ENCODE measurements at places on chromosomes 7 and 10.
A peak's percentile ranks its signal among the peaks of the same experiment; 100 is the strongest.

DNA sequence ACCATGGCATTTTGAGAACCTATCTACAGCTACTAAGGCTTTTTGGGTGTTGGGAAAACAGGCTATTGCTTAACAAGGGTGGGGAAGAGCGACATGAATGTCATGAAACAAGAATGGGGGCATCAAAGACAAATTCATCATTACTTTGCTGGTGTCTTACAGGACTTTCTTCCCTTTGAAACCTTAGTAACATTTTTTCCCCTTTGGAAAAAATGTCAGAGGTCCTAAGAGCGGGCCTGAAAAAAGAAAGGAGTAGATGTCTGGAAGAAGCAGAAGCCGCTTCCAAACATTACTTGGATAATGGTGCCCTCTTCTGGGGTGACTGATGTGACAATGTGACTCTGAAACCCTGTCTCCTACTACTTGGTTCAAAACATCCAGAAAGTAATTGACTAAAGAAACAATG lies 3.8 kb upstream of the DDX50 start:
- no peak for DNase-seq

DNA sequence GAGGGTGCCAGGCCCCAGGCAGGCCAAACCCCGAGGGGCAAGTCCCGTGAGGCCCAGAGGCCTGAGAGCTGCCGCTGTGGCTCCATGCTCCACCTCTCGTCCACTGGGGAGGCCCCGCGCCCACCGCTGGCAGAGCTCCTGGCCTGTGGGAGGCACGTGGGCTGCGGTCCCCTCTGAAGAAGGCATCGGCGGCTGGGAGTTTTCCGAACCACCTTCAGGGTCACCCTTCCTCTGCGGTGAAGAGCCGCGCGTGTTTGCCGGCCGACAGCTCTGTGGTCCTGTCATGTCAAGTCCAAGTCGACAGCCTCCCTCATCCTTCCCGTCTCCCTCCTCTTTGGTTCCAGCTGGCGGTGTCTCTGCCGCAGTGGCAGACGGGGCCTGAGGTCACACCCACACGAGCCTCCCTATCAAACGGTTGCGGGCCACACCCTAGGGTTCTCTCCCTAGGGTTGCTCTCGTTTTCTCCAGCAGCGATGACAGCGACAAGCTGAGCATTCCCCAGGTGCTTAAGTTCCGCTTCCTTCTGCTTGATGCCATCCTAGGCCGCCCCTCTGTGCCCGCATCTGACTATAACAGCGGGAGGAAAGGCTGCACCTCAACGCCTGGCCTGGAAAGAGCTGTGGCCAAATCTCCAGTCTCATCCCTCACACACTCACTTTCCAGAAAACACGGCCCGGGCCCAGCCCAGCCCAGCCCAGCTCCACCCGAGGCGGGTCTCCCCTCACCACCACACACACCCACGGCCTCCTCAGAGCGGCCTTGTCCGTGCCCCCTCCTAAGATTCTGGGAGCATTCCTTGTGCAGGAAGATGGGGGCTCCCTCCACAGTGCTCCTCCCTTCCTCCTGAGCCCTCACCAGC lies 185.0 kb downstream of the ELFN1 start:
- DNase-seq, result peak; percentile 2

DNA sequence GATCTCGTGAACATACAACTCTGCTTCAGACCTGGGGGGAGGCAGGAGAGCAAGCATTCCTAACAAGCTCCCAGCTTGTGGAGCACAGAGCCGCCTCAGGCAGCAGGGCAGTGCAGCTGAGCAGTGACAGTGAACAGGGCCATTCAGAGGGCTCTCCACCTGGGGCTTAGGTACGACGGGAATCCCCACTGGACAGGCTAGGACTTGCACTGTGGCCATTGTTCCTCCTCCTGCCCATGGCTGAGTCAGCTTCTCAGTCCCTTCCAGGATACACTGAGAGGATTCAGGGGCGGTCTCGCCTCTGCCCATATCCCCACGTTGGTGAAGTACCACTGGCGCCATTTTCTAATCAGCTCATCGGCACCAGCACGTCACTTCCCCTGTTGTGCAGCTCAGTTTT lies 71.1 kb downstream of the FIGNL1 start:
- no peak for DNase-seq

GRCh38 chr10:62527019-62527827 lies 153.1 kb downstream of the ZNF365 start:
- no peak for DNase-seq

- DNase-seq, result peak; percentile 4
Observed at GRCh38 chr7:1666823-1667565, 3.1 kb upstream of the ELFN1 start.

- DNase-seq, result no peak
Observed at GRCh38 chr10:44016589-44017482, 368.1 kb downstream of the CXCL12 start.

- DNase-seq, result no peak
Observed at GRCh38 chr7:140121326-140121725, 55.5 kb downstream of the KDM7A start.

- no peak for DNase-seq
Observed at GRCh38 chr7:721619-722248, 4.8 kb upstream of the DNAAF5 start.

- no peak for DNase-seq
Observed at GRCh38 chr7:97145068-97145467, 27.6 kb downstream of the SDHAF3 start.

- DNase-seq, result no peak
Observed at GRCh38 chr10:101273741-101274140, 44.5 kb upstream of the LBX1 start.

DNA sequence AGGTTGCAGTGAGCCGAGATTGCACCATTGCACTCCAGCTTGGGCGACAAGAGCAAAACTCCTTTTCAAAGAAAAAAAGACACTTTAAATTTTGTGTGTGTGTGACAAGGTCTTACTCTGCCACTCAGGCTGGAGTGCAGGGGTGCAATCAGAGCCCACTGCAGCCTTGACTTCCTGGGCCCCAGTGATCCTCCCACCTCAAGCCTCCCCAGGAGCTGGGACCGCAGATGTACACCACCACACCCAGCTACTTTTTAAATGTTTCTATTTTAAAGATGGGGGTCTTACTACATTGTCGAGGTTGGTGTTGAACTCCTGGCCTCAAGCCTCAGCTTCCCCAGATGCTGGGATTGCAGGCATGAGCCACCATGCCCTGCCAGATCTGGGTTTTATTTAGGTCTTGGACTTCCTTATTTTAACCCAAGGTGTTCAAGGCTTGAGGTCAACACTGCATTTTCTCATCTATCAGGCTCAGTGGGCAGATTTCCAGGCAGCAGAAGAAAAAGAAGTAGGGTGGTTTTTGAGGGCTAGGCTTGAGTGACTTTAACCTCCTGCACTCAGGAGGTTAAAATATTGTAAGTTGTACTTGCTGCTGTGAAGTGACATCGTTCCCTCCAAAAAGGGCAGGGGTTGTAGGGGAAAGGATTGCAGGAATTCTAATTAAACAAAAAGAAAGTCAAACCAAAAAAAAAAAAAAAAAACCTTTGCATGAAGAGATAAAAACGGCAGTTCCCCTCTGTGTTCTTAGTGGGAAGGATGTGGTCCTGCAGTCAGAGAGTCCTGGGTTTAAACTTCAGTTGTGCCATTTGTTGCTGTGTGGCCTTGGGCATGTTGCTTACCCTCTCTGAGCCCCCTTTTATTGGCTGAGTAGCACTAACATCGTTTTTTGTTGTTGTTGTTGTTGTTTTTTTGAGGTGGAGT lies 71.5 kb downstream of the CARD11 start:
- DNase-seq, result peak; percentile 31

- no peak for DNase-seq
Observed at GRCh38 chr10:124164264-124164663, 70.9 kb upstream of the CHST15 start.

DNA sequence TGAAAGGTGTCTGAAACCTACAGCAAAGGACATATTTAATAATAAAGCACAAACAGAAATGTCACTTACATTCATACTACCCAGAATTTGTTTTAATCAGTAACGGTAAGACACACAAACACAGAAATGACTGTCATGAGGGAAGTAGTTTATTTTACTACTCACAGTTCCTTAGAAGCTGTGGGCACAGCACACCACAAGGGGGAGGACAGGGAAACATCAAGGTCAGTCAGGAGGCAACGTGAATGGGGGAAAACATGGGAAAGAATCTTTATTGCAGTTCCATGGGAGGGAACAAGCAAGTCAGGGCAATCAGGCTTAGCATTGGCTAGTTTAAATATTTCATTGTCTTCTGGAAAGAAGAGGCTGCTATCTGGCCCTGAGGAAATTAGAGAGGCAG lies 123.8 kb upstream of the PDSS1 start:
- DNase-seq, result no peak

DNA sequence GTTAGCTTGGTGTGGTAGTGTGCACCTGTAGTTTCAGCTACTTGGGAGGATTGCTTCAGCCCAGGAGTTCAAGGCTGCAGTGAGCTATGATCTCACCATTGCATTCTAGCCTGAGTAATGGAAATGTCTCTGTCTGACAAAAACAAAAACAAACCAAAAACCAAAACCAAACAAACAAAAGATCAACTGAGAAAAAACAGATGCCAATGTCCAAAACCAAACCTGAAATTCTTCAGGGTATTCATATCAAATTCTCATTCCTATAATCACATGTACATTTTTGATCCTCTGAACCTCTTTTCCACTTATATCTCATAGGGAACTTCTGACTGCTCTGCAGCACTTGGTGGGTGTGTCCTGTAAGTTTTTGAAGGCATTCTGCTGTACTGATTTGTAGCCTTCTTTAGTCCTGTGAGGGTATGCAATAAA lies 87.0 kb downstream of the CDK6 start:
- no peak for DNase-seq

DNA sequence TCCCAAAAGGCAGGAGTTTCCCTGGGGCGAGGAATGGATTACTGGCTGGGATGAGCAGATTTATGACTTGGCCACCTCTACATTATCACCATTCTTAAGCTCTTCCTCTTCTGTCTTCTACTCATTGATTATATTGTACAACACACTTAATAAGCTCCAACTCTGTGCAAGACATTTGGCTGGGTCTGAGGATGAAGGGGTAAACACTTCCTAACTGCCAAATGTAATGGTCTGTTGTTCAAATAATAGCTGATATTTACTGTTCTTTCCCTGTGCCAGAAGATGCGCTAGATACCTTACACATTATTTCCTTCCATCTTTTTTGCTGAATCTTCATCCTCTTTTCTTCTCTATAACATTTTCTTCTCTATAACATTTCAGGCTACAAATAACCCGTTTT lies 11.6 kb downstream of the OR6V1 start:
- DNase-seq, result no peak

GRCh38 chr10:124266468-124267230 lies 152.1 kb downstream of the OAT start:
- no peak for DNase-seq

GRCh38 chr10:11958956-11959355 lies 83.7 kb downstream of the UPF2 start:
- DNase-seq, result no peak

DNA sequence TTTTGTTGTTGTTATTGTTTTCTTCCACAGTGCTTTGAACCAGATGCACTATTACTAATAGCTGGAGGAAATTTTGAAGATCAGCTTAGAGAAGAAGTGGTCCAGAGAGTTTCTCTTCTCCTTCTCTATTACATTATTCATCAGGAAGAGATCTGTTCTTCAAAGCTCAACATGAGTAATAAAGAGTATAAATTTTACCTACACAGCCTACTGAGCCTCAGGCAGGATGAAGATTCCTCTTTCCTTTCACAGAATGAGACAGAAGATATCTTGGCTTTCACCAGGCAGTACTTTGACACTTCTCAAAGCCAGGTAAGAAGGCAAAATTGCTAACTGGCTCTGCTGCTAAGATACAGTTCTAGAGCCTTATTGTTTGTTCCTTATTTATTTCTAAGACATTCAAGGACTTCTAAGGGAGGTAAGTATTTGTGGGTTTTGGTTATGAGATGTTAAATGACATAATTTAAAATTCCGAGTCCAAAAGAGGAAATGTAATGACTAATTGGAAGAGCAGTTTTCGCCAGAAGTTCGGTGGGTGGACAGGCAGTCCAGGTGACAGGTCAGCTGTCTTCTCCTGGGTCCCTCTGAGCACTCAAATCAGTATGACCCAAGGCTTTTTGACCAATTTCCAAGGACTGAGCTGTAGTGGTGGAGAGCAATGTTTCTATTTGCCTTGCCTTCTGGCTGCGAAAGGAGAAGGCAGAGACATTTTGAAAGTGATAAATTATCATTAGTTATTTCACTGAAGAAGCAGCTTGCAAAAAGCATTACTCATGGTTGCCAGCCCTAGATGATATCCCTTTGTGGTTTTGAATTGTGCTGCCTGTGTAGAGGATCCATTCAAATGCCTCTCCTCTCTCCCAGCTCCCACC lies 10.1 kb downstream of the SLC39A12 start:
- DNase-seq, result no peak

DNA sequence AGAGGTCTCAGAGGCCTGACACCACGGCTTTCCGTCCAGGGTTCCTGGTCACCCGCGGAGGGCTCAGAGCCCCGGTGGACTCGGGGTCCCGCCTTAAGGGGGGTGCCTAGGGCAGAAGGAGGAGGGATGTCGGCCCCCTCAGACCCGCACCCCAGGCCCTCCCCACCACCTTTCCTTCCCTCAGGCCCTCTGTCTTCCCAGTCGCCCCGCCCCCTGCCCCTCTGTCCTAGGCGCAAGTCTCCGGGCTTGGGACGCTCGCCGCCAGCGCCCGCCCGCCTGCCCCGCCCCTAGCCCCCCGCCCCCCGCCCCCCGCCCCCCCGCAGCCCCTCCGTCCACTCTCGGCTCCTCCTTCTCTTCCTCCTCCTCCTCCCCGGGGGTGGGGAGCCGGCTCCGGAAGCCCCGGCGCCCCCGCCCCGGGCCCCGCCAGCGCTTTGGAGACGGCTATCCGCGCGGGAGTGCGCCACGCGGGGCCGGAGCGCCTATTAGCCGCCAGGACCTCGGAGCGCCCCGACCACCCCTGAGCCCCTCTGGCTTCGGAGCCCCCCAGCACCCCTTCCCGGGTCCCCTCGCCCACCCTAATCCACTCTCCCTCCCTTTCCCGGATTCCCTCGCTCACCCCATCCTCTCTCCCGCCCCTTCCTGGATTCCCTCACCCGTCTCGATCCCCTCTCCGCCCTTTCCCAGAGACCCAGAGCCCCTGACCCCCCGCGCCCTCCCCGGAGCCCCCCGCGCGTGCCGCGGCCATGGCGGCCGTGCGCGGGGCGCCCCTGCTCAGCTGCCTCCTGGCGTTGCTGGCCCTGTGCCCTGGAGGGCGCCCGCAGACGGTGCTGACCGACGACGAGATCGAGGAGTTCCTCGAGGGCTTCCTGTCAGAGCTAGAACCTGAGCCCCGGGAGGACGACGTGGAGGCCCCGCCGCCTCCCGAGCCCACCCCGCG lies at the start of gene AEBP1:
Gene AEBP1, plus strand, starts transcription at position 423 of the 937 bp plus-strand sequence. Its CDS starts 321 bp downstream, at position 744.
- no peak for DNase-seq

GRCh38 chr7:157570531-157571200 lies 233.9 kb downstream of the DNAJB6 start:
- no peak for DNase-seq

GRCh38 chr7:34445653-34446052 lies 212.4 kb upstream of the NPSR1 start:
- no peak for DNase-seq

GRCh38 chr7:16028103-16028502 lies 341.6 kb upstream of the MEOX2 start:
- DNase-seq, result no peak

Measured in T-helper 2 cell (primary cell).